Activated naive CD4-positive, alpha-beta T cell (primary cell): ENCODE measurements at places on chromosomes 16 and 17.

DNA sequence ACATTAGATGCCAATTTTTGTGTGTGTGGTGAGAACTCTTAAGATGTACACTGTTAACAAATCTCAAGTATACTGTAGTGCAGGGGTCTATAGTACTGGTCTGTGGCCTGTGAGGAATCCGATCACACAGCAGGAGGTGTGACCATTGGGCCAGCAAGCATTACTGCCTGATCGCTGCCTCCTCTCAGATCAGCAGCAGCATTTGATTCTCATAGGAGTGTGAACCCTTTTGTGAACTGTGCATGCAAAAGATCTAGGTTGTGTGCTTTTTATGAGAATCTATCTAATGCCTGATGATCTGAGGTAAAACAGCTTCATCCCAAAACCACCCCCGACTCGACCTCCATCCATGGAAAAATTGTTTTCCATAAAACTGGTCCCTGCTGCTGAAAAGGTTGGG is 12.6 kb downstream of the ZNF267 start:
- no peak for DNase-seq

DNA sequence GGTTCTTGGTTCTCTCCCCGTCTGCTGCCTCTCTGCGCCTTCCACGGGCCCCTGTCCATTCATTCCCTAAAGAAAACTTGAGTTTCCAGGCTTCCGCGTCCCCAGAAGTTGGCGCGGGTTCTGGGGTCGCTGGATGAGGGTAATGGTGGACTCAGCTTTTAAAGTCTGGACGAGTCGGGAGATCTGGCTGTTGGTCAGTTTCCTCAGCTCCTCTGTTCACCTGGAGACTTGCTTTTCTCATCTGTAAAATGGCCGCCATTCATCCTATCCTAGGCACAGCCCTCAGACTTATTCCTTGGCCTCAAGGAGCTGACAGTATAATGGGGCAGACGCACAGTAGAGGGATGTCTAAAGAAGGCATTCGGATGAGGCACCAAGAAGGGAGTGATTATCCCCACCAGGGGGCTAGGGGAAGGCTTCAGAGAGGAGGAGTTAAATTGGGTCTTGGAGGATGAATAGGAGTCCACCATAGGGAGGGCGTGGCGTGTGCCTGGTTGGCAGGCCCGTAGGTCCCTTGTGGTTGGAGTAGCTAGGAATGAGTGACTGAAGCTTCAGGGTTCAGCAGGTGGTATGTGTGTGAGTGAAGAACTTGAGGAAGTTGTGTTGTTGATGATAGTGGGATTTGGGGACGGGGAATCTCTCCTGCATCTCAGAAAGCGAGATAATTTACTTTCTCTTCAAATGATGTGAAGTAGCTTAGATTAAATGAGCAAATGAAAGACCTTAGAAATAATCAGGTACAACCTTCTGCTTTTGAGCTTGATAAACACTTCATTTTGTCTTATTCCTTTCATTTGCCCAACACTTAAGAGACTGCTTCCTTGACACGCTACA is 652 bp downstream of the VPS35L start:
- DNase-seq: no peak

- no peak for DNase-seq
These were observed 132.9 kb upstream of the ANKFN1 start for GRCh38 chr17:56020369-56020768.

DNA sequence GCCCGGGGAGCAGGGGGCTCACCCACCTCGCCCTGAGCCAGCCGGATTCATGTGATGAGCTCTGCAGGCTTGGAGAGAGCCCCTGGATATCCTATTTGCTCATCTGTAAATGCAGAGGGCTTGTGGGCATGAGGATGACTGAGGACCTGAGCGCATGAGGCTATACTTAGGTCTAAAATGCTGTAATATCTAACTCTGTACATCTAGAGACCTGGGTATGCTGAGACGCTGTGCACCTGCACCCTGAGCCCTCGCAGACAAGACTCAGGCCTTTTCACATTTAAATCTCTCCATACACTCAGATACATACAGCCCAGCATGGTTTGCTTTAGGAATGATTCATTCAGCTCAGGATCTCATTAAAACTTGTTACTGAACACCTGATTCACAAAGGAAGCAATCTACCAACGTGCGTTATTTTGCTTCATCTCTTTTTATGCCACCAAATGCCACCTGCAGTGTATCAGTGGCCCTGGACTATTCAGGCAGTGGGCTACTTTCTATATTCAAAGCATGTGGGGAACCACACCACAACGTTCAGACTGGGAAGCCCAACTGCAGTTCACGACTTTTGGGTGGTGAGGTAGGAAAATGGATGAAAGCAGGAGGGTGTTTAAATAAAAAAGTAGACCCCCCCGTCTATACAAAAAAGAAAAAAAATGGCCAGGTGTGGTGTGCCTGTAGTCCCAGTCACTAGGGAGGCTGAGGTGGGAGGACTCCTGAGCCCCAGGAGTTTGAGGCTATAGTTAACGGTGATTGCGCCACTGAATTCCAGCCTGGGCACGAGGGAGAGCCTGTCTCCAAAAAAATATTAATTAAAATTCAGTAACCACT is 12.0 kb downstream of the USP7 start:
- DNase-seq: no peak

DNA sequence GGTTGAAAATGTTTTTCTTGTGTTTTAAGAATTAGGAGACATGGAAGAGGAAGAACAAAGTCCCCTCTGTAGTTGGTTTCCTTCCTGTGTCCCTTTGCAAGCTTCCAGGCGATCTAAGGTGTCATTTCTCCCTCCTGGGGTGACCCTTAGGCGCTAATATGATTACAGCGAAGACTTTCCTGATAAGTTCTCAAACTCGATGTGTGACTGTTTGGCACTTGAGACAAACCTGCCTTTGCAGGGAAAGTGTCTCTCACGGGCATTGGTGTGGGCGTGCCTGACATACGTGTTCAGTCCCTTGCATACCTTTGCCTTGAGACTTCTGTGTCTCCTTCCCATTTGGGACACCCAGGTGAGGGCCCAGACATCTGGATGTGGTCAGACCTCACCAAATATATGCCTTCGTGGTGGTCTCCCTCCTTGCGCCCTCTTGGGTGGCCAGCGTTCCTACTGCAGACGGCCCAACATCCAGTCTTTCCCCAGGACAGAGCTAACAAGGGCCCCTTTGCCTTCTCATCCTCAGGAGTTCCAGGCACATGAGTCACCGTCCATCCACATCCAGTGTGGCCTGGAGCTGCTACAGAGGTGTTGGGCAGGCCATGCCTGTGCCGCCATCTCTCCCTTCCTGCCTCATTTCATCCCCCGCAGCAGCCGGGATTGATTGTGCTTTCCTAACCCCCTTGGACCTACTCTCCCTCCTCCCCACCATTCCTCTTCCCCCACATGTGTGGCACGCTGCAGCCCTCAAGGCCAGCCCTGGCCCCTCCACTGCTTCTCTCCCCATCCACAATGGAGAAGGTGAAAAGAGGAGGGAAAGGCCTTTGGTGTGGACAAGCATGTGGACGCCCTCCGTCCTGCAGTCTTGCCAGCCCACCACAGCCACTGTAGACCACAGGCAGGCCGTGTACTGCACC is 3.1 kb upstream of the JPT2 start:
- no peak for DNase-seq

- no peak for DNase-seq
These were observed 61.4 kb upstream of the PIRT start for GRCh38 chr17:10899281-10899680.

DNA sequence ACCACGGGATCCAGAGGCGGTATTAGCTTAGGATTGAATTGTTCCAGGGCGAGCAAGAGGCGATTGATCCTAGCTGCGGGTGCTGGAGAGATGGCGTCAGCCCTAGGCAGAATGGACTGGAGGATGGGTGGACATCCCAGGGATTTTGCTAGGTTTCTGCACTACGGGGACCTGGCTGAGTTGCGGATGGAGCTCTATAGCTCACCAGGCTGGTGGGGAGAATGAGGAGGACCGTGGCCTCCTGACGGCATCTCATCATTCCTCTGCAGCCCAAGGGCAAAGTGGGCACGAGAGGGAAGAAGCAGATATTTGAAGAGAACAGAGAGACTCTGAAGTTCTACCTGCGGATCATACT is 614 bp downstream of the TMEM208 start:
- no peak for DNase-seq

- DNase-seq: no peak
These were observed 4.2 kb upstream of the CBX4 start for GRCh38 chr17:79843474-79843815.

GRCh38 chr17:51496378-51496777 is 236.0 kb downstream of the UTP18 start:
- DNase-seq: no peak

DNA sequence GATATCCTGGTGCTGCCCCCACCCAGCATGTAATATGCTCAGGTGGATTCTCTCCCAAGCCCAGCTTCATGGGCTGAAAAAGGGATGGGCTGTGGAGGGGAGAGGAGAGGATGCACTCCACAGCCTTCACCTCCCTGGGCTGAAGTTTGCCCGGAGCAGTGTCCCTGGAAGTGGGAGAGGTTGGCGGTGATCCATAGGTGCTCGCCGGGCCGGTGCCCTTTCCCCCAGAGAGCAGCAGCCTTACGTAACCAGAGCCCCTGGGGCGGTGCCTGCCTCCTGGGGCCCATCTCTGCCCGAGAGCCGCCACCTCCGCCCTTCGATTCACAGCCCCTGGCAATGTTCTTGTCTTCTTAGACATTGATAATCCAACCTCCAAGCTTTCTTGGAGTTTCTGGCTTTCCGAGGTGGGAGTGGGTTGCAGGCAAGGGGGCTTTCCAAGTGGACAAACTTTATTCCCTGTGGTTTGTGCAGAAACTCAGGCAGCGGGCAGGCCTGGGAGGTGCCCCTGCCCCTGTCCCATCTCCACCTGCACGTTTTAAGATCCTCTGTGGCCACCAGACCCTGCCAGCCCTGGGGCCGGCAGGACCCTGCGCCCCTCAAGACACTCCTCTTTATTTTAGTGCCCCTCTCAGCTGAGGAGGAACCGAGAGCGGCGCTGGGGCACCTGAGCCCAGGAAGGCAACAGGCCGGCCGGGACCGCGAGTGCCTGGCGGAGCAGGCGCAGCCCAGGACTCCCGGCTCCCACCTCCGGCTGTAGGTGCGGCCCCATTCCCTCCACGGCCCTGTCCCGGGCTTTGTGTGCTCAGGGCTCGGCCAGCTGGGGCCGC is 3.1 kb upstream of the WDR90 start:
- no peak for DNase-seq

DNA sequence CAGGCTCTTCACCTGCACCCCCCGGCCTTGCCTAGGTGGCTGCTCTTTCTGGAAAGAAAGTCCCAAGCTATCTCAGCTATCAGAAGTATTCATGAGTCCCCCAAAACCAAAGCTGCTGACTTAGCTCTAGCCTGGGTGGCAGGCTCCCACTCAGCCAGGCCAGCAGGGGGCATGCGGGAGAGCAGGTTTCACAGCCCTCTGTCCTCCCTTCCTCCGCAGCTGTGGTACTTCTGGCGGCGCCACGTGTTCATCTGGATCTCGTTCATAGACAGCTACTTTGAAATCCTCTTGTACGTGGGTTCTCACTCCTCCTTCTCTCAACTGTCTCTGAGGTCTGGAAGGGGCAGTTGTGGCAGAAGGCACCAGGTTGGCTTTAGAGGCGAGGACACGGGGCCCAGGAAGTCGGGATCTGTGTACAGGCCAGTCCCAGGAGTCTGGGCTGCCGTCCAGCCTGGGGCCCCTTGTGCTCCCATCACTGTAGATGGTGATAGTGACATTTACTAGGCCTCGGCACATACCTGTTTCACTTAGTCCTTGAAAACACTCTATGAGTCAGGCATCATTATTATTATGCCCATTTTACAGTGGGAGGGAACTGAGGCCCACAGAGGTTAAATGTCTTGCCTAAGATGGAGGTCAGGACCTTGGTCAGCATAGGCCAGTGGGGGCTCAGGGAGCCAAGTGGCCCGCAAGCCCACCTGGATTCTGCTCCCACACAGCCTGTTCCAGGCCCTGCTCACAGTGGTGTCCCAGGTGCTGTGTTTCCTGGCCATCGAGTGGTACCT is 12.9 kb downstream of the TRPV2 start:
- DNase-seq: peak; percentile 33

GRCh38 chr17:29368926-29369325 is 21.2 kb upstream of the TAOK1 start:
- DNase-seq: no peak

GRCh38 chr17:48724251-48725003 is 1.4 kb downstream of the PRAC2 start:
- DNase-seq: peak; percentile 64

- no peak for DNase-seq
These were observed 80.0 kb downstream of the USP32 start for GRCh38 chr17:60311936-60312335.

DNA sequence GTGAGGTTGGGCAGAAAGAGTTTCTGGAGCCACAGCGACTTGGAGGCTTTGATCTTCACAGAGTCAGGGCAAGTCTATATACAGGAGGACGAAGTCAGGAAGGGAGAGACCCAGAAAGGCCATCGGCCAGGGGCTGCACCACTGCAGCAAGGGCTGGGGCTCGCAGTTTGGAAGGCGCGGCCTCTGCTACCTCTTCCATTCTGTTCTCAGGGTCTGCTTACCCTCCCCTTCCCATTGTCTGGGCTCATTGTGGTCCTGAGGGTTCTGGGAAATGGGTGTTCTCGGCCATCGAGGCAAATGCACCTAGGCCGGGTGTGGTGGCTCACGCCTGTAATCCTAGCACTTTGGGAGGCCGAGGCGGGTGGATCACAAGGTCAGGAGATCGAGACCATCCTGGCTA is 16.0 kb downstream of the ST6GALNAC1 start:
- no peak for DNase-seq

DNA sequence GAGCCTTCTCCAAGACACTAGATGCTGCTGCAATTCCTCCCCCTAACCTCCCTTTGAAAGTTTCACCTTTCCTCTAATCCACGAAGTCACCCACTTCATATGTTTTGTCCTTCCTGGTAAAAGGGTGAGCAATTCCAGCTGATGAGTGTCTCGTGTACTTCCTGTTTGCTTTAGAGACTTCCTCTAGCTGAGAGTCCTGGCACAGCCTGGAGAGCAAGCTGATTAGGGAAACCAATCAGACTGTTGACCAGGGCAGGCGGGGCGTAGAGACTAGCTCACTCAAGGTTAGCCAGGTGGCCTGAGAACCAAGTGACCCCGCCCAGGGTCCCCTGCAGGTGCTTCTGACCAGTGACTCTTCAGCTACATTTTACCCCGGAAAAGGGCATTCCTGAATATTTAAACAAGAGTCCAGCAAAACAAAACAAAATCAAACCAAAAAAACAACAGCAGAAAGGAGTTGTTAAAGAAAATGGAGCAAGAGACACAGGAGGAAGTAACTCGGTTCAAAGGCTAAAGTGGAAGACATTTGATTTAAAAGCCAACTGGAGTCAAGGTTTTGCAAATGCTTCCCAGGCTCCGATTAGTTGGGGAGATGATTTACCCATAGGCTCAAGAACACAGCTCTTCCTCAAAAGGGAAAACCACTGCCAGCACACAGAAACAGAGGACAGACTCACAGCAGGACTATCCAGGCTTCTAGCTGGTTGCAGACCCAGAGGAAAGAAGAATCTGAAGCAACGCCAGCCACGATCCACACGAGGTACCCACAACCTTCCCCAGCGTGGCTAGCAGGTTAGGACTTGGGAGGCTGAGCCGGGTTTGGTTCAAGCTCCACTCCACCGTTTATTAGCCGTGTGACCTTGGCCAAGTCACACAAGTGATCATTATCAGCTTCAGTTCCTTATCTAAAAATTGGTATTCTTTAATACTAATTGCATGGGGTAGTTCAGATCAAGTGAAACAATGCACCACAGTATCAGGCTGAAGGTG is 13.4 kb downstream of the HSPB9 start:
- no peak for DNase-seq
